ENCODE measurements at places on chromosomes 7 and 10. TPM values are rescaled to one million over a fixed set of nuclear protein-coding genes. Genes with fewer than 3 reads are reported as not detected.

The FAM25C gene
- not detected for total RNA-seq

- no peak for DNase-seq
These were observed 372.4 kb upstream of the VWC2 start for GRCh38 chr7:49400891-49401550.

The GFRA1 gene
- total RNA-seq: 17.7 TPM

The FKBP6 gene
- total RNA-seq: 45.4 TPM

The HECW1 gene
- total RNA-seq: 5.0 TPM

- no peak for DNase-seq
These were observed 58.6 kb downstream of the GPR26 start for GRCh38 chr10:123724747-123725146.

- DNase-seq: no peak
These were observed 20.5 kb downstream of the MPP7 start for GRCh38 chr10:28282336-28282735.

DNA sequence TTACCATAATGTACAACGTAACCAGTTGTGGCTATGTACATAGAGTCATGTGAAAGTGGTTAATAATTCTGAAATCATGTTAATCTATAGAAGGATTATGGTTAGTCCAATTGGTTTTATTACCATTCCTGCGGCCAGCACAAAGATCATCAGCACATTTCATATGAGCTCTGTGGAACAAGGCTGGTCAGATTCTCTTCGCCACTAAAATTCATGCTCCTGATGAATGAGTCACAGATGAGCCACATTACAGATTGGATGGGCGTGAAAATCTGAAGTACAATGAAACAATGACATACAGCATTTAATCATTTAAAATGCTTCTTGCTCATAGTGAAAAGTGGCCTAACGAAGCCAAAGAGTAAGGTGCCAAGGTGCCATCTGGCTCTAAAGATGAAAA, 716.2 kb upstream of the PHF14 start:
- no peak for DNase-seq

The CHN2 gene
- 27.4 TPM for total RNA-seq

The PSD gene
- 22.7 TPM for total RNA-seq

- DNase-seq: no peak
These were observed 155.1 kb downstream of the OR13A1 start for GRCh38 chr10:45160271-45160670.
